Cerebellar nuclear complex (tissue), 1 donor: ENCODE measurements at places on chromosomes 11 and 22.

DNA sequence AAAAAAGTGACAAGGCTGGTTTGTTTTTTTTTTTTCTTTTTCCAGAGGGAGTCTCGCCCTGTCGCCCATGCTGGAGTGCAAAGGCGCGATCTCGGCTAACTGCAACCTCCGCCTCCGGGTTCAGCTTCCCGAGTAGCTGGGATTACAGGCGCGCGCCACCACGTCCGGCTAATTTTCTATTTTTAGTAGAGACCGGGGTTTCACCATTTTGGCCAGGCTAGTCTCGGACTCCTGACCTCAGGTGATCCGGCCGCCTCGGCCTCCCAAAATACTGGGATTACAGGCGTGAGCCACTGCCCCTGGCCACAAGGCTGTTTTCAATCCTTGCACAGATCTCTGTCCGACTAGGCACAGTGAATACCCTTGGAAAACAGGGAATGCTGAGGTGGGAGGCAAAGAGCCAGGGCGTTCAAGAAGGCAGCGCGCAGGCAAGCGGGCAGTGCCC, 566 bp downstream of the ATP6V1E1 start:
- no peak for DNase-seq

- DNase-seq: no peak
These were observed 47.2 kb downstream of the MN1 start for GRCh38 chr22:27754247-27754887.

DNA sequence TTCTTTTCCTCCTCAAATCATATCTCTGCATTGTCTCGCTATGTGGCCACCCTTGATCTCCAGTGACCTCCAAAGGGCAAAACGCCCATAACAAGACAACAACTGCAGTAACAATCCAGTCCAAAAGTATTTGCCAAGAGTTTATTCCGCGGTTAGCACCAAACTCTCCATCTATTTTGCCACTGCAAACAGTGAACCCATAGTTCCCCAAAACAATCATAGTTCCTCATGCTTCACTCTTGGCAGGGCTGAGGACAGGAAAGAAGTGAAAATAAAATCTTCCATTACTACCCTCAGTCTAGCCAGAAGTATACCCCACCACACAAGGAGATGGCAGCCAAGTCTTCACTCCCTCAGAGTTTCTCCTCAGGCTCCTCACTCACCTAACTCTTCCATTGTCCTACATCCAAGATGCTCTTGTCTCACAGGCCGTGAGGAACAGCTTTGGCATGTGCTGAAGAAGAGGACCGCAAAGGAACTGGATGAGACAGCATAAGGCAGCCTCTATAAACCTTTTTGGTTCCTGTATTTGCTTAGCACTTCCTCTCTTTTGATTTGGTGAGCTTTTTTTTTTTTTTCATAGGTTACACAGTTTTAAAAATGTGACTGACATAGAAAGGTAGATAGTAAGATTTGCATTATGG, at the start of gene LPXN:
LPXN (minus strand) TSS at position 480 of the 644 bp plus-strand sequence; CDS start at position 396, 84 bp downstream.
- no peak for DNase-seq

DNA sequence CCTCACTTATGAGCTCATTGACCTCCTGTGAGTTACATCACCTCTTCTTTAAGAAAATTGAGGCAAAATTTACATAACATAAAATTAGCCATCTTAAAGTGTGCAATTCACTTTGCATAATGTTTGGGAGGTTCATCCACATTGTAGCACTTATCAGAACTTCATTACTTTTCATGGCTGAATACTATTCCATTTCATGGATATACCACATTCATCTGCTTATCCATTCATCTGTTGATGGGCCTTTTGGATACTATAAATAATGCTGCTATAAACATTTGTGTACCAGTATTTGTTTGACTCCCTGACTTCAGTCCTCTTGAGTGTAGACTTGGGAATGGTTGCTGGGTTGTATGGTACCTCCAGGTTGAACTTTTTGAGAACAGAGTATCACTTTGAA, 103.4 kb downstream of the TP53I11 start:
- DNase-seq: no peak

DNA sequence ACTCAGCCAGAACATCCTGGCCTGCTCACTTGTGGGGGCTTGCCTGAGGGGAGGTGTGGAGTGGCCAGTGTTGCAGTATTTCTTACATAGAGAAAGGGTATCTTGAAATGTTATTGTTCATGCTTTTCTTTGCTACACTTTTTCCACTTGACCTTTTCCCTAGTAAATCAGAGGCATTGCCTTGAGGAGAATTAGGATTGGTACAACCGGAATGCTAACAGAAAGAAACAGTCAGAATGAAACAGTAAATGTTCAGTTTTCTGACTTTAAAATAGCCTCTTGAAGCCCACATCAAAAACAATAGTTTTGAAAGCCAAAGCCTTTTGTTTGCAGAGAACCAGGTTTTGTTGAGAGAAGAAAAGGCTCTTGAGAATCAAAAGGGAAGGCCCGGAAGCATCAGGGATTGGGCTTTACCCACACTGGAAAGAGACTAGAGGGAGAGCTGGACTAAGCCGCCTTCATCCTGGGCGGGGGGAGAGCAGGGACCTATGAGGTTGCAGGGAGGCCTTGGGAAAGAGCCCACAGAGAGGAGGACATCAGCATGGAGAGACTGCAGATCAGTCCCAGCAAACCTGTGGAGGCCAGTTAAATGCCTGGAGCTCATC, 12.4 kb downstream of the ADM start:
- no peak for DNase-seq

DNA sequence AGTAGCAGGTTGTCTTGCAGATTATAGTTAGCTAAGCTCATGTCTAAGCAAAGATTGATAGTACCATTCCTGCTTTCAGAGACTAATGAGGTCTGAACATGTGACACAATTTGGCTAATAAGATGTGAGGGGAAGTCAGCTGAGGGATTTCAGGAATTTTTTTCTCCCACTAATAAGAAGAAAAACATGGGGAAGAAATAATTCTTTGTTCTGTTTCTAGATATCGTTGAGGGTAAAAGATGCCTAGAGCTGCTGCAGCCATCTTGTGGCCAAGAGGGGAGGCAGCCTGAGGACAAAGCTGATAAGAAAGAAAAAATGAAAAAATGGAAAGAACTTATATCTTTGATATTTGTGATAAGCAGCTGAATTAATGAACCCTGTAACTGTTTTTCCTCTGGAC, 1334.4 kb downstream of the LRRC4C start:
- no peak for DNase-seq

GRCh38 chr22:36913427-36914389, at the start of gene CSF2RB:
Gene CSF2RB, plus strand, starts transcription at chr22:36913628. Its CDS starts 8,580 bp downstream, at chr22:36922208.
- no peak for DNase-seq

DNA sequence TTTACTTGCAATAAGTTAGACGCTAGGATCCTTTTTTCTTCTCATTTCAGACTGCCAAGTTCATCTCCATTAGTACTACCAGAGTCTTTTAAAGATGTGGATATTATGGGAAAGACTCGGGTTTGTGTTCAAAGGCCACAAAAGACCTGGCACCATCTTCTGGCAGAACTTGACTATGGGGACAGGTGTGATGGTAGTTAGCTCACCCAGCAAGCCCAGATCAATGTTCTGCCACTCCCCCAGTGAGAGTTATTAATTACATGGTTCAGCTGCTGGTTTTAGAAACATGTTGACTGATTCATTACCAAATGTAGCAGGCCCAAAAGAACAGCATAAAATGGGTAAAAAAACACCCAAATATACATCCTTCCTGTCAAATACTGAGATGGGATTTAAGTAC, 333.5 kb upstream of the PITPNB start:
- DNase-seq: no peak

DNA sequence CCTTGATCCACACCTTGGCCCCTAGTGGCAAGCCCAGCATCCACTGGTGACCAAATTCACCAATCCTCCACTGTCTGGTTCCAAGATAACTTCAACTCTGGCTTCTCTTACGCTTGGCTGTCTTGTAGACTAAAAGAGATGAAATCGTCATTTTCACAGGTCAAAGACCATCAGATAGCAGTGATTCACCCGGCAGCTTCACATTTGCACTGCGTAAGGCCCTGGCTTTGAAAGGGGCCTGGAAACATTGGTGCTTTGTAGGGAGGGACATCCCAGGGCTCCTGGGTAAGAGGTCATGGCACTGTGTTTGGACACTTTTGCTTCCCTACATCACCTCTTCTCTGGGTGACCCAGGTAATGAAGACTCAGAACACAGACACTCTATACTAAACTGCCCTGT, 30.1 kb upstream of the FADD start:
- no peak for DNase-seq

DNA sequence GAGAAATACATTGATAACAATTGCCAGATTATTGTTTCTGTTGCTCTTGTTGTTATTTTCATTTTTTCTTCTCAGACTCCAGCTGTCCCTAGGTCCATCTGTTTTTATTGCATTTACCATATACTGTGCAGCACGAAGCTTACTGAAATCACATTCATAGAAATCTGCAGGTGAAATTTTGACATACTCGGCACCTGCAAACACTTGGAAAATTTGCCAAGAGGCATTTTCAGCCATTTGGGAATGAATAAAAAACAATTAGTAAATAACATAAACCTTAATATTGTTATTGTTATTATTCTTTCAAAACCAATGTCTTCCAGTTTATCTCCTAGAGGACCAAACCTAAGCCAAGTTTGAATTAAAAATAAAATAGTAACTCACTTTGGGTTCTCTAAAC, 2357.2 kb downstream of the LRRC4C start:
- no peak for DNase-seq

DNA sequence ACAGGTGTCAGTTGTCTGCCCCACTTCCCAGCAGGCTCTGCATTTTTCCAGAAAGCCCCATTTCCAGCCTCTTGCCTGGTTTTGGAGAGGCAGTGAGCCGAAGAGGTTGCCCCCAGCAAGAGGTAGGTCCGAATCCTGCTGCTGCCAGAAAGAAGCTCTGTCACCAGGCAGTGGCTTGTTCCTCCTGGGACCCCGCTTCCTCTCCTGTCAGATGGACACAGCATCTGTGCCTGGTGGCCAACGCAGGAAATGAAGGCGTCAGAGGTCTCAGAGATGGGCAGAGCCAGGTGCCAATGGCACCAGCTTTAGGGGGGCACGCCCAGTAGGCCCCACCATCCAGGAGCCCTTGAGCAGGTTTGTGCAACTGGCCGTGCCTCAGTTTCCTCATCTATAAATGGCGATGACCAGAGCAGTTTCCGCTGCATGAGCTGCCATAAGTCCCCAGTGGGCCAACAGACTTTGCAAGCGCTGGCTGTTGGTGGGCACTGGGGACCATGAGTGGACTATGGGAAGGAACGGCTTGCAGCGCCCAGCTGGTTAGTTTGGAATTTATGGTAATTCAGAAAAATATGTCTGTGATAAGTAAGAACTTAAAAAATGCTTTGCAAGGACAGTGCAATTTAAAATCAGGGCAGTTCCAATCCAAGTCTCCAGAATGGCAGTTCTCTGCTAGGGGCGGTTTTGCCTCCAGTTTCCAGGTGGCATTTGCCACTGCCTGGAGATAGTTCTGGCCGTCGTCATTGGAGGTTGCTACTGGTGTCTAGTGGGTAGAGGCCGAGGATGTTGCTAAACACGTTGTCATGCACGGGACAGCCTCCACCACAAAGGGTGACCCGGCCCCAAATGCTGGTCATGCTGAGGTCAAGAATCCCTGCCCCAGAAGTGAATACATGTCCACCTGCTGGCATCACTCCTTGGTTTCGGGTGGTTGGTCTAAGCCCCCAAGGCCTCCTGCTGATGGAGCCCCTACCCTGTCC, 2.3 kb upstream of the OSBPL5 start:
- no peak for DNase-seq

- DNase-seq: no peak
These were observed 1218.3 kb downstream of the BRD1 start for GRCh38 chr22:48609279-48609865.

DNA sequence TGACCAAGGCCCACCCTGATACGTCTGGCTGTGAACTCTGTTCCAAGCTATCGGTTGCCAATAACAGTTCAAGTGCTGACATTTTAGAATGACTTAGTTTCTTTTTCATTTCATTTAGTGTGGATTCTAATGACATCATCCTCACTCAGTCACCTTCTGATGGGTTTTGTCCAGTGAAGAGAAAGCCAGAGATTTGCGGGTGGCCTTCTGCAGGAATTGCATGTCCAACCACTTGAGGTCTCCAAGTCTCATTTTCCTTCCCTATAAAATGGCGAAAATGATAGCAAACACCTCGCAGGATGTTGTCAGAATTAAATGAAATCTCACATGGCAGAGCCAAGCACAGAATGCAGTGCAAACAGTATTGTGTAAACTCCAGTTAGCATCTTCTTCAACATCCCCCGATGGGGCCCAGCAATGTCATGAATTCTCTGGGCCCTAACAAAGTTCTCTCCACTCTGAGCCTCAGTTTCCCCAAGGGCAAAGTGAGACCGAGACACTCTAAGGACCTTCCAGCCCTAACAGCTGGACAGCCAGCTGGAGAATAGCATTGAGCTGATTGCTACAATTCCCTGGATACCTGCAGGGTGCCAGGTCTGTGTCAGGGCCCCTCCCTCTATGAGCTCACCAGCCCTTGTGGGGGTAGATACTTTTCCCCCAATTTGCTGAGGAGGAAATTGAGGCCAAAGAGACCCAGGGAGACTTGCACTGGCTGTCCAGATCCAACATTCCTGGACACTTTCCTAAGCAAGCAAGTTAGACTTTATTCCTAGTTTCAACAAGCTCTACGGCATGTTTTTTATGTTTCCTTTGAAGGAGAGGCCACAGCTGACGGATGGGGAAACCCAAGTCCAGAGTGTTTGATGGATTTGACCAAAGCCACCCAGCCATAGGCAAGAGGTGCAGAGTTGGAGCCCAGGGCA, 286.7 kb downstream of the MN1 start:
- DNase-seq: no peak

DNA sequence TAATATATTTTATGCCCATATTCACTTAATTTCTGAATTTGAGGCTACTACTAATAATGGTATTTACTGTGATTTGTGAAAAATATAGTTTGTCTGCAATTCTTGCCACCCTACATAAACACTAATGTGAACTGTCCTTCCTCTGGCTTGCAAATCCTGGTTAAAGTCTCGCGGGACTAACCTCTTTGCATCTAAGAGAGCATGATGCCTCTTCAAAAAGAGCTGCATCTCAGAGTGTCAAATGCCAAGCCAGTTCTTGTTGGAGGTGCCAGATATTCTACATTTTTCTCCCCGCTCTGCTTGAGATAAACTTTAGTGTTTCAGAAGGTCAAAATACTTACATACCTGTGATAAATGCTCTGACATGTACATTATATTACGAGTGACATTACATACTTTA, 2.1 kb downstream of the ARHGAP42 start:
- no peak for DNase-seq

- DNase-seq: no peak
These were observed 117.1 kb downstream of the KCNQ1 start for GRCh38 chr11:2561696-2562581.

DNA sequence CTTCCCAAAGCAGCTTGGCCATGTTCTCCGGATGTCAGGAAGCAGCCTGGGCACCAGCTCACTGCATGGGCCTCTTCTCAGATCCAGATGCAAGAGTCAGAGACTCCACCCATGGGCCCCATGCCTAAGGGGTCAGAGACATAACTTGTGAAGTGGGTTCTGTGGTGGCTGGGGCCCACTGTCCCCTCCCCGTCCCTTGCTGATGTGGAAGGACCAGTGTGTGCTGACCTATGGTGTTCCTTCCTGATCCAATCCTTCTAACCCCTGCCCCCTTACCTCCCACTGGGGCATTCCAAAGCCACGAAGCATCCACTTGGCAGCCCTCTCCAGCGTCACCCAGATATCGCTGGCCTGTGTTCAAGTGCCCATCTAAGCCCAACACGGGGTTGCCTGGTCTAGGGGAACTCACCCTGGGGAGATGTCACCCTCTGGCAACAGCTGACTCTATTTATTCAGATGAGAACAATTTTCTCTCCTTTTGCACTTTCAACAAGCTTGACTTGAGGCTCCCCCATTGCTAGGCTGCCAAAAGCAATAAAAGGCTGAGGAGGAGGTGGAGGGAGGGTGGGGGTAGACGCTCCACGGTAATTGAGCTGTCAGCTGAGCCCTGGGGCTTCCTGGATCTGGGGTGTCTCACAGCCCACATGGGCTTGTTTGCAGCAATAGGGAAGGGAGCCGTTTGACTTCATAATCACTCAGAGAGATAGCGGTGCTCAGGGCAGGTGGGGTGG, 158.5 kb downstream of the ADAMTS15 start:
- no peak for DNase-seq
